ENCODE measurements at places on chromosomes 13 and 19.

- DNase-seq = no peak
Measured at GRCh38 chr13:97460853-97461252, 26.9 kb downstream of the RAP2A start.

- DNase-seq = no peak
Measured at GRCh38 chr19:18924684-18925213, 5.2 kb downstream of the DDX49 start.

DNA sequence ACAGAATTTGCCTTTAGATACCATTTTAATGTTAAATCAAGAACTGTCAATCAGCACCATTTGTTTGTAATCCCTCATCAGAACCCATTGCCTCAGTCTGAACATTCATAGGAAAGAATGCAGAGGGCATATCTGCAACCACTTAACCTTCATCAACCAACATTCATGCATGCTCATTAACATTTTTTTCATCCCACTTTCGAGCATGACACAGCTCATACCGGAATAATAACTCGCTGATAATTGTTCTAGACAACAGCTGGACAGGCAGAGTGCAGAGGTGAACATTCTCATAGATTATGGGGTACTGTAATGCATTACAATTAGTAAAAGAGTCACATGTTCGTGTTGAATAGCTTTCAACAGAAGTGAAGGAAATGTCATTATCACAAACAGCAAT is 216.8 kb downstream of the DIAPH3 start:
- DNase-seq = peak; percentile 22

DNA sequence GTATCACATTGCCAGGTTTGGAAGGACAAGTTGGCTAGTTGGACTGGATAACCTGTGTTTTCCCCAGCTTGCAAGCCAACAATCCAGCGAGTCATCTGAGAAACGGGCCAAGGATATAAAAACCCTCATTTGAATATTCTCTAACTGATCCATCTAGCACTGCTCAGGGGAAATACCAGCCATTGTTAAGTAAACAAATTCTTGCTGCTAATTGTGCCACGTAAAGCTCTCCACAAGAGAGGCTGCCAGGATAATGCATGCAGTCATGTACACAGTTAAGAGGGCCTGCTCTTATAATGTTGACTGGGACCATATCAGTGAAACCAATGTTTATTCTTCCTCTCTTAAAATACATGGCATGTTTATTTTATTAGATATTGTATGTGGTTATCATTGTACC is 663.2 kb upstream of the SGCG start:
- DNase-seq = no peak

DNA sequence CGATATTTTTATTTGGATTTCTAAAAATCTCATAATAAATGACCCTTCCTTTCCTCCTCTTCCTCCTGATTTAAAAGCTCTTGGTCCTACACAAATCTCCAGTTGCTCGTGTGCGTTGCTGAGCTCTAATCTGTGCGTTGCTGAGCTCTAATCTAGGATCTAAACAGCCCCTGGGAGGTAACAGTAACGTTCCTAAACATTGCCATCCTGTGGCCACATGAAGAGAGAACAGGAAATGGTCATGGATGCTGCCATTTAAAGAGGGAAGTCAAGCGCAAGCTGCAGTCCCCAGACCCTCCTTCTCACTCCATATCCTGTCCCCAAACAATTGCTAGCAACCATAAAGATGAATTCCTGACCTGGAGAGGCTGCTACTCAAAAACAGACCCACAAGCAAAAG is 170.8 kb downstream of the NUFIP1 start:
- DNase-seq = peak; percentile 22

DNA sequence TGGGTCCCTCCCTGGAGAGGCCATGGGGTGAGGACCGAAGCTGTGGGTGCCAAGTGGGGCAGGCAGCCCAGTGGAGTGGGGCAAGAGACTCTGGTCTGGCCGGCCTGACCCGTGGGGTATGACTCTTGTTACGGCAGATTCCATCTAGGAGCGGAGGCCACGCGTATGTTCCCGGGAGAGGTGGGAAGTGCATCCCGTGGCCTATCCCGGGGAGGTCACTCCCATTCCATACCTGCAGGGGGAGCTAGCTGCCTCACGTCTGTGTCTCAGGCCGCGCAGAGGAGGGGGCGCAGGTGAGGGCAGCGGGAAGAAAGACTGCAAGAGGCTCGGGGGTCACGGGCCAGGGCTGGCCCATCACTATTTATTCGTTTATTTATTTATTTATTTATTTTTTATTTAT is 4.9 kb downstream of the CSNK1G2 start:
- DNase-seq = no peak

DNA sequence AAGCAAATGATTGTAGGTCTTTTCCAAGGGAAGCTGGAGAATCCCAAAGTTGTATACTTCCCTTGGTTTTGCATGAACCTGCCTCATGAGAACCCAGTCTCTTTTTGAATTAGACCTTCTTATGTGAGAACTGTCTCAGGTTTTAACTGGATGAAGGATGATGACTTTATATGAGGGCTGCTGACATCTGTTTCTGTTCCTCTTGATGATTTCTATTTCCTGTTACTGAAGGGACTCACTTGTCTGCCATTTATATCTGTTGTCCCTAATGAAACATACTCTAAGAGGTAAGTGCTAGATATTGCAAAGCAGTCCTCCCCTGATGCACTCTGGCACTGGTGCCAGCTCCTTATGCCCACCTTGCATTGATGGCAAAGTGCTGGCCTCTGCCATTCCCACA is 33.6 kb downstream of the ERICH4 start:
- DNase-seq = no peak

DNA sequence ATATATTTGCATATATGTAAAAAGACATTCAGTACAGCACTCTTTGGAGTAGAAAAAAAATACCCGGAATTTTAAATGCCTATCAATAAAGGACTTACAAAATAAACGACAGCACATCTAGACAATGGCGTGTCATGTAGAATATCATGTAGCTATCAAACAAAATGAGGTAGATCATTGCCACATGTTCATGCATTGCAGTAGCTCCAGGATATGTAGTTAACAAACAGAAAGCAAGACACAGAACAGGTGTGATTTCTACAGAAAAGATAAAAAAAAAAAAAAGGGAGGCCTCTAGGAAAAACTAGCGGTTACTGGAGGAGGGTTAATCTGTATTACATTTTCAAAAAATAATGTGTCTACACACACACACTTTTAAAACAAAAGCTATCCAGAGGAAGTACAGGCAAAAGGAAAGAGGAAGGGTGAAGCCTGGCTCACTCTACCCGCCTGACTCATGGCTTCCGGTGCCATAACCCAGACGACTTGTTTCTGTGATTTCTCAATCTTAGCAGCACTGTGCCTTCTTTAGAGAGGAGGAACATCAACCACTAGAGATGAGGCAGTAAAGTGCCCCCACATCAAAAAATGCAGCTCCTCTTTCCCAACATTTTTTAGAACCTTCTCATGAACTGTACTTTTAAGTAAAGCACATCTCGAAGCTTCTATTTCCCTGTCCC is 6.9 kb downstream of the KCTD12 start:
- no peak for DNase-seq

- no peak for DNase-seq
Measured at GRCh38 chr19:756236-756635, 5.3 kb downstream of the MISP start.

- no peak for DNase-seq
Measured at GRCh38 chr19:7808108-7808507, 21.9 kb upstream of the EVI5L start.
